ENCODE measurements at places on chromosomes 11 and 22. TPM values are rescaled to one million over a fixed set of nuclear protein-coding genes. Genes with fewer than 3 reads are reported as not detected.

TRIM64C gene
- total RNA-seq: not detected

KCNQ1OT1 gene
- total RNA-seq: 3.6 TPM

CARNS1 gene
- total RNA-seq: 0.66 TPM

HBB gene
- 334 TPM for total RNA-seq

GRM5 gene
- 0.33 TPM for total RNA-seq

TRIM49D2 gene
- not detected for total RNA-seq

AQP11 gene
- total RNA-seq: 1.6 TPM

FEN1 gene
- total RNA-seq: 5.9 TPM

TMEM191B gene
- 0.88 TPM for total RNA-seq

KCNK4 gene
- total RNA-seq: not detected

TRPM5 gene
- total RNA-seq: not detected

IGSF22 gene
- not detected for total RNA-seq

RFPL2 gene
- 0.29 TPM for total RNA-seq

GRCh38 chr11:65133724-65134123 is 595 bp downstream of the SYVN1 start:
- no peak for DNase-seq

DNA sequence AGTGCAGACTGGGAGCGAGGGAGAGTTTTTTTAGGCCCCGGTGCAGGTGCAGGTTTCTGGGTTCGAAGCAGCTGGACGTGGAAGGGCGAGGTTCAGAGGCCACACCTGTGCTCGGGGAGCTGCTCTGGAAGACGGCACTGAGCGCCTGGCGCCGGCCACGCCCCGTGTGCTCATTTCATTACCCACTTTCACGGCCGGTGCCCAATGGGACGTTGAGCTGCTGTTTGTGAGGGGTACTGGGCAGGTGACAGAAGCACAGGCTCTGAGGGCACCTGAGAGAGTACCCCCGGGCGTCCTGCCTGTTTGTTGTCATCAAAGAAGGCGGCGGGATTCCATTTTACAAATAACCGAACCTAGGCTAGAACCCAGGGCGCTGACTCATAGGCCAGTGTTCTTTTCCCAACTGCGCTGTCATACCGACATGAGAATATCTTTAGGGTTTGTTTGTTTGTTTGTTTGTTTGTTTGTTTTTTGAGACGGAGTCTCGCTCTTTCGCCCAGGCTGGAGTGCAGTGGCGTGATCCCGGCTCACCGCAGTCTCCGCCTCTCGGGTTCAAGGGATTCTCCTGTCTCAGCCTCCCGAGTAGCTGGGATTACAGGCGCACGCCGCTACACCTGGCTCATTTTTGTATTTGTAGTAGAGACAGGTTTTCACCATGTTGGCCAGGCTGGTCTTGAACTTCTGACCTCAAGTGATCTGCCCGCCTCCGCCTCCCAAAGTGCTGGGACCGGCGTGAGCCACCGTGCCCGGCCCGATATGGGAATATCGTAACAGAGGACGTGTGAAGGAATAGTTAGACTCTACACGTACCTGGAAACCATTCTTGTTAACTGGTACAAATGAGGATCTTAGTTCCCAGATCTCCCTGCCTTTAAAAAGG is 16.6 kb upstream of the SPTBN2 start:
- DNase-seq: no peak

DNA sequence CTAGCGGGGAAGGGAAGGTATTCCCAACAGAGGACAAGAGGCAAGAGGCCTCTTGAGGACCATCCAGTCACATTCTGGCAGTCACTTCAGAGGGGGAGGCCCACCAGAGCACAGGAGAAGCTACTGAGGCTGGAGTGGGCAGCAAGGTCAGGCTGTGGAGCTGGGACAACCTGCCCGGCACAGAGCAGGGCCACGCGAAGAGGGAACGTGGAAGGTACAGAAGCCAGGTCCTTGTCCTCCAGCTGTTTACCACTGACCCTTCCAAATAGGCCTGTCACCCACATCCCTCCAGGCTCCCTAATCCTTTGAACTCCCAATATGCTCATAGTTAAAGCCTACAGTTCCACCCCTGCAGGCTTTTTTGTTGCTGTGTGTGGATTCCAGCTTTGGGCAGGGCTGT is 76.9 kb downstream of the IGLL1 start:
- DNase-seq: no peak

GRCh38 chr11:35182317-35182939 is 43.5 kb downstream of the CD44 start:
- no peak for DNase-seq

- DNase-seq: no peak
Measured at GRCh38 chr11:108368134-108368533, 99.2 kb downstream of the C11orf65 start.

- DNase-seq: no peak
Measured at GRCh38 chr22:33018232-33018864, 39.8 kb downstream of the SYN3 start.

DNA sequence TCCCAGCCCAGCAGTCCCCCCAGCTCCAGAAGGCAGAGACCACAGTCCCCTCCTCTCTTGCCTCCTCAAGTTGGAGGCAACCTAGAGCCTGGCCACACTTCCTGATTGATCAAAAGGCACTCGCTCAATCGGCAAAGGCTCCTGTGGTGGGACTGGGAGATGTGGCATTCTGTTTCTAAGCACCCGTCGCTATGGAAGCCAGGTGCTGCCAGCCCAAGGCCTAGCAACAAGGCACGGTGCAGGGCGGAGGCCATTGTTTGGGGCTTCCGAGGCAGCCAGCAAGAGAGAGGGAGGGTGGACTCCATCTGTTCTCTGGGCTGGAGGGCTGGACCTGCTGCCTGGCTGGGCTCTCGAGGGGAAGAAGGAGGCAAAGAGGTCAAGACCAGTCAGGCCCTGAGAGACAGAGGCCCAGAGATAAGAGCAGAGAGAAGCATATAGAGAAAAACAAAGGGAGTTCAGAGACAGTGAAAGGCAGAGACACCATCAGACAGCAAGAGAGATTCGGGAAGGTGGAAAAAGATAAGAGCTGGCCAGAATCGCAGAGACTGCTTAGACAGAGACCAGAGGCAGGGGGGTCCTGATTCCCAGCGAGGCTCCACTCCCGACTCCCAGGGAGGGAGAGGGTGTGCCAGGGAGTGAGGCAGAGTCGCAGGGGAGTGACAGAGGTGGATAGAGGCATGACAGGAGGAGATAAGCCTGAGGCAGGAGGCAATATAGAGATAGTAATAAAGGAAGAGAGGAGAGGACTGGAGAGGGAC is 21.2 kb downstream of the PDE2A start:
- no peak for DNase-seq

- DNase-seq: no peak
Measured at GRCh38 chr11:5809122-5809519, 397 bp downstream of the OR52N2 start.

GRCh38 chr11:63155794-63156193 is 11.8 kb upstream of the SLC22A24 start:
- DNase-seq: no peak

DNA sequence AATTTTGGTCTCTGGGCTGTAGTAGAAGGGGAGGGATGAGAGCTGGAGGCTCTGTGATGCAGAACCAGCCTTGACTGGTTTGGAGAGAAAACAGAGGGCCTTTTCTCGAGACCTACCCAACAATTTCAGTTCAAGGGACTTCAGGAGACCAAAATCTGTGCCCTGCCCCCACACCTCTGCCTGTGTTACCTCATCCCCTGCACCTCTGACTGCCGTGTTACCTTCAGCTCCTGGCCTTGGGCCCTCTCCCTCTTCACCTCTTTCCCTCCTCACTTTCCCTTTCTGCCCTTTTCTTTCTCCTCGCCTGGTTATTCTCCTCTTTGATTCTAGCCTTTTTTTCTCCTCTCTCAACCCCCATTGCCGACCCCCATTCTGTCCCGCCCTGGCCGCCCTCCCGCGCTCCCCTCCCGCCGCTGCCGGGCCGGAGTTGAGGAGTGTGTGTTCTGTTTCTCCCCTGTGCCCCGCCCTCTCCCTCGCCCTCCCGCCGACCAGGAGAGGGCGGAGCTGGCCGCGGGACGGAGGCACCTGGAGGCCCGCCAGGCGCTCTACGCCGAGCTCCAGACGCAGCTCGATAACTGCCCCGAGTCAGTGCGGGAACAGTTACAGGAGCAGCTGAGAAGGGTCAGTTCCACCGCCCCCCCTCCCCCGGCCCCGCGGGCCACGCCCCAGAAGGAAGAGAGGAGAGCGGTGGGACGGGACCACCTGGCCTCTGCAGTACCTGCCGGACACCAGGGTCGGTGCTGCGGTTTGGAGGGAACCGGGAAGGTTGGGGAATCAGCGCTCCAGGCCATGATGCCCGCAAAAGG is 27.2 kb downstream of the PHLDB1 start:
- peak; percentile 84 for DNase-seq

DNA sequence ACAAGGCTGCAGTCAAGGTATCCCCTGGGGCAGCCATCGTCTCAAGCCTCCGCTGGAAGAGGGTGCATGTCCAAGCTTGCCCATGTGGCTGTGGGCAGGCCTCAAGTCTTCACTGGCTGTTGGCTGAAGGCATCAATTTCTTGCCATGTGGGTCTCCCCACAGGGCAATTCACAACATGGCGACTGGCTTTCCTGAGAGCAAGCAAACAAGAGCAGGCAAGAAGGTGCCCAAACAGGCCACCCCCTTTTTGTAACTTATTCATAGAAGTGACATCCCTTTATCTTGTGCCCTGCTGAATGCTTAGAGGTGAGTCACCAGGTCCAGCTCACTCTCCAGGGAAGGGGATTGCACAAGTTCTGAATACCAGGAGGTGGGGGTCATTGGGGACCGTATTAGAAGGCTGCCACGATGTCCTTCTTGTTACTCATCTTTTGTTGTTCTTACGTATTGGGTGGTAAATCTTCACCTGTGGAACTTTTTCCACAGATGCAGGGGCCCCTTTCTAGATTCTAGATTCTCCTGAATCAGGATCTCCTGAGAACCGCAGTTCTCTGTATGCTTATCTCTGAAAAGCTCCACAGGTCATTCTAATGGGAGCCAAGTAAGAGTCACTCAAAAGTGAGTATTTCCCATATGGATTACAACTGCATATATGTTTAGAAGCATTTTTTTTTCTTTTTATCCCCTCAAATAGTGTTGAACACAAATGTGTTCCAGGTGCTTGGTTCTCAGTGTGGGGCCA is 44.2 kb upstream of the MICAL2 start:
- no peak for DNase-seq

GRCh38 chr11:95134491-95134890 is 44.8 kb downstream of the ENDOD1 start:
- DNase-seq: peak; percentile 74

DNA sequence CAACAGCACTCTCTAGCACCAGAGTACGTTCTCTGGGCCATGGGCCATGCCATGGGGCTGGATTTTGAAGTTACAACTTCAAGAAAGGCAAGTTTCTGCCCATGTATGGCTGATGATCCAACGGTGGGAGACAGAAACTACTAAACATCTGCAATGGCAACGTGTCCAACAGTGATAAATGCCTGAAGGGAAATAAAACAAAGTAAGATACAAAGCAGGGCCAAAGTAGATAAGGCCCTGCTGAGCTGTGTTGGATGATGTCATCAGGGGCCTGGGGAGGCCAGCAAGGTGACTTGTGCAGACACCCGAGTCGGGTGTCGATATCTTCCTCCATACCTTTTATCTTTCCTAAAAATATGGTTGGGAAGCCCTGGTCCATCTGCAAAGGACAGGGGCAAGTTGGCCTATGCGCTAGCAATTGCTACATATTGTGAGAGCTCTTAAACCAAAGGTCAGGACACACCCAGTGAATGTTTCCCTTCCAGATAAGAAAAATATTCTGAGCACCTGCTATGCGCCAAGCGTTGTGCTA is 487.2 kb downstream of the MN1 start:
- no peak for DNase-seq

- DNase-seq: no peak
Measured at GRCh38 chr11:73995731-73996130, 13.1 kb upstream of the UCP2 start.

DNA sequence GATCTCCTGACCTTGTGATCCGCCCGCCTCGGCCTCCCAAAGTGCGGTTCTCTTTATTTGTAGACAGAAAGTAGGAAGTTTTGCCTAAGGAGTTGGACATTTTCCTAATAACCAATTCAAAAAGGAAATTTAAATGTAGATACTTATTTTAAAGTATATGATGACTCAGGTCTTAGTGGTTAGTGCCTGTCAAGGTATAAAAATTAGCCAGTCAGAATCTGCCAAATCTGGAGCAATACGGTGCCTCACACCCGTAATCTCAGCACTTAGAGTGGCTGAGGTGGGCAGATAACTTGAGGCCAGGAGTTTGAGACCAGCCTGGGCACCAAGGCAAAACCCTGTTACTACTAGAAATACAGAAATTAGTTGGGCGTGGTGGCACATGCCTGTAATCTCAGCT is 86.7 kb upstream of the RASSF10 start:
- DNase-seq: no peak

GRCh38 chr11:104091281-104092096 is 55.0 kb downstream of the DDI1 start:
- no peak for DNase-seq

DNA sequence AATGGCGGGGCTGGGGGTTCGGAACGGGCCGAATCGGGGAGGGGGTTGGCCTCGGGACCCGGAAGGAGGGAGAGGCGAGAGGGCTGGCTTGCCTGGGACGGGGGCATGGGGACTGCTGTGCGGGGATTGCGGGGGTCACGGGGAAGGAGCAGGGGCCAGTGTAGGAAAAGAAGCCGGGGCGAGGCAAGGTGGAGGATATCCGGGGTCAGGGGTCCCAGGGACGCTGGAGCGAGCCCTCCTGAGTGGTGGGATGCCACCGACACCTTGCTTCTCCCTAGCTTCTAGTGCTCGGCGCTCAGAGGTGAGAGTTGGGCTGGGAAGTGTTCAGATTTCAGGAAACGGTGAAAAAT is 426 bp upstream of the GDPD5 start:
- DNase-seq: no peak

DNA sequence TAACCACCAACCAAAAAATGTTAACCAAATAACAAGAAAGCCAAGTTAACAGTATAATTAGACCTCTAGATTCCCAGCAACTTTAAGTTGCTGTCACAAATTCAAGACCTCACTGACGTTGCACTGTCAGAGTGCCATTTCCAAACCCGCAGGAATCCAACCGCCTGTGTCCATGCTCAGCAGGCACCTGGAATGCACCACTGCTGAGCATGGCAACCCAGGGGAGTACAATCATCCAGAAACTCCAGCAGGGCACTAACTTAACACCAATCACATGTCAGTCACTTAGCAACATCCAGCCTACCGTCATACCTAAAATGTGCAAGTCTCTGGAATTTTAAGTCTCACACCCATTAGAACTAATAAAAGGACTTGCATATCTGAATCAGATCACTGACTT is 48.8 kb downstream of the SMCO4 start:
- no peak for DNase-seq

DNA sequence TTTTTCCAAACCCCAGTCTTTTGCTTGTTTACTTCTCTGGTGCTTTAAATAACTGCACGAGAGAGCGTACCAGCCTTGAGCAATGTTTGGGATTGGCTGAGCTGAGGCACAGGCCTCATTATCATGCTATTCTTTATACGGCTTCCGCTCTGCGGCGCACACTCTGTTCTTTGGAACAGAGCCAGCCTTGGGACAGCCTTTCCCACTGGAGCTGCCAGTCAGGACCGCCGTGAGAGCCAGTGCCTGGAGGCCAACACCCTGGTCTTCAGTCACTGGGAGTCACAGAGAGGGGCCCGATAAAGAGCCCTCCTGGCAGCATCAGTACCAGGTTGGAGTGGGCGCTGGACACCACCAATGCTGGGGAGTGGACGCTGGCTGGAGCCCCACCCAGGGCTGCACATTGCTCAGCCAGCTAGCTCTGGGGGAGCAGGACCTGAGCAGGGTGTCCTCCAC is 125.6 kb downstream of the BCR start:
- DNase-seq: peak; percentile 55
